GM12878 (cell line): ENCODE measurements at places on chromosomes 4 and X. TPM values are rescaled to one million over a fixed set of nuclear protein-coding genes. Genes with fewer than 3 reads are reported as not detected.

MCTS1 gene
- 65.3 and 70.1 TPM in 2 replicates for total RNA-seq

- DNase-seq, result no peak
Observed at GRCh38 chrX:69116077-69116476, 49.2 kb downstream of the PJA1 start.

DNA sequence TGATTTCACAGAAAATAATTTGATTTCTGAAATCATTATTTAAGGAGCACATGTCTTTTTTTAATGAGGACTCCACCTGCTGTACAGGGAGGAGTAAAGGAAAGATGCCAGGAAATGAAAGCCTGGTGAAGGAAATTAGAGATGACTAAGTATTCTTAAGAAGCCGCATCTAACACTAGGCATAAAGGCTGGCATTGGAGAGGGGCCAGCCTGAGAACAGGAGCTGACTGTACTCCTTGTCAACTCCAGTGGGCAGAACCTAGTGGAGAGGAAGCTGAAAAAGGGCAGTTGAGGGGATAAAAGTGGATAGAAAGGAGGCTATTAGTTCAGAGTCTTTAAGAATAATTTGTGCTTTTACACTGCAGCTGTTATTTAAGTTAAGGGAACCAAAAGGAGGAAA, 393.0 kb downstream of the PPP1R2C start:
- DNase-seq, result no peak

DNA sequence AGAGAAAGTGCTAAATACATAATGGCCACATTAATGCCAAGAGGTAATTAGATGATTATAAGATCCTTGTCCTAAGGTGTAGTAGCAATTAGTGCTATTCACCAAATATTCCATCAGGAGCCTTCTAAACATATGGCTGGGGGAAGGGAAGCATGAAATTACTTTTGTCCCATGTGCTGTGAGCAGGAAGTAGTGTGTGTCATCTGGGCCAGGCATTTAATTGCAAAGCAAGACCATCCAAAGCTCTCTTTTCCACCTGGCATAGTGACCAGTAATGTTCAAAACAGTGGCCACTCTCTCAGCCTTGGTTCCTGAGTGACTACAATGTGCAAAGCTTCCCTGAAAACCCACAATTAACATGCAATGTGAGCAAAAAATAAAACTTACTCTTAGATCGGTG, 144.2 kb upstream of the FAM241A start:
- DNase-seq, result no peak

GRCh38 chrX:129461801-129462456, 61.4 kb downstream of the SMARCA1 start:
- DNase-seq, result no peak

EPHA5 gene
- total RNA-seq, result not detected in 2 replicates

ZMYM3 gene
- 27.4 and 28.1 TPM in 2 replicates for total RNA-seq

- peak; percentile 17 for DNase-seq
Observed at GRCh38 chrX:101774340-101774739, 114.7 kb upstream of the ARMCX2 start.

DNA sequence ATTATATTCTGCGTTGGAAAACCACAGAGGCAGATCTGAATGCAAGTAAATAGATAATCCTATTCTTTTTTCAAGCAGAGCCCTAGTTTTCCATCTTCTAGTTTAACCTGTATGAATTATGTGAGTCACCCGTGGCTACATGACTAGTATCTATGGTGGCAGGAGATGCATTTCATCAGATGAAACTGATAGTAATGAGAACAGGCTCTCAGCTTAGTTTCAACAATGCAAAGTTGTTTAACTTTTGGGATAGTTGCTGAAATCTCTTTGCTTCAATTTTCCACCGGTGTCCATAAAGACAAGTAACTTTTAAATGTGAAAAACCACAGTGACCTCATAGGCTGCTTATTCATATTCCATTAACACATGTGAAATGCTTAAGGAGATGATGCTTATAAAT, 1317.4 kb upstream of the TENM3 start:
- no peak for DNase-seq

DNA sequence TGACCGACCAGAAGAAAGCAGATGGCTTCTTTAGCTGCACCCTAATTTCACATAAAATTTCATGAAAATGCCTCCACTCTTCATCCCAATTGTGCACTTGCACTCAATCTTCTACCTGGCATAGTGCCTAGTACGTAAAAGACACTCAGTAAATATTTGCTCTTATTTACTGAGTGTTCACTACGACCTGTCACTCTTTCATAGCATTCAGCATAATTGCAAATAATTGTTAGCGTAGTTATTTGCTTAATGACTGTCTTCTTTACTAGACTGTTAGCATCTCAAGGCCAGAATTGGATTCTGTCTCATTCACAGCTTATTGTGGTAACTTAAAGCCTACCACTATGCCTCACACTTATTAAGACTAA, 130.2 kb downstream of the ENOX2 start:
- no peak for DNase-seq

RHOXF1 gene
- not detected in 2 replicates for total RNA-seq
